ENCODE measurements at places on chromosomes 12 and 14.

DNA sequence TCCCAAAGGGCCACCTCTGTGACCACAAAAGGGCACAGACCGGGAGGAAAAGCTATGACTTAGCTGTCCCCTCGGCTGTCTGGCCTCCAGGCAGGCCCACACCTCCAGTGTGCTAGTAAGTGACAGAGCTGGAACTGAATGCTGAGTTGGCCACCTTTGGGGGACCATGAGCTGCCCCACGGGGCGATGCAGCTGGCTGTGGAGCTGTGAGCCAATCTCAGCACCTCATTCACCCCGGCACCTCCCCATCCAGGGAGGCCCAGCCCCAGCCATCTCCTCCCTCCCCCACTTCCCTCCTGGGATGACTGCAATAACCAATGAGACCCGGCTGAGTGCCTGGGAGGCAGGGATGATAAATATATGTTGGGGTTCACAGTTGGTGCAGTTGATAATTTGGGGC, 12.2 kb upstream of the TESC start:
- H3K36me3 ChIP-seq = no peaks in the 10 kb centered on the region
- H3K27ac ChIP-seq = no peak overlapping the region
- DNase-seq = no peak
- no peak overlapping the region for H3K4me3 ChIP-seq
- peaks cover 9% of the 10 kb centered on the region for H3K27me3 ChIP-seq
- no peaks in the 10 kb centered on the region for H3K4me1 ChIP-seq

DNA sequence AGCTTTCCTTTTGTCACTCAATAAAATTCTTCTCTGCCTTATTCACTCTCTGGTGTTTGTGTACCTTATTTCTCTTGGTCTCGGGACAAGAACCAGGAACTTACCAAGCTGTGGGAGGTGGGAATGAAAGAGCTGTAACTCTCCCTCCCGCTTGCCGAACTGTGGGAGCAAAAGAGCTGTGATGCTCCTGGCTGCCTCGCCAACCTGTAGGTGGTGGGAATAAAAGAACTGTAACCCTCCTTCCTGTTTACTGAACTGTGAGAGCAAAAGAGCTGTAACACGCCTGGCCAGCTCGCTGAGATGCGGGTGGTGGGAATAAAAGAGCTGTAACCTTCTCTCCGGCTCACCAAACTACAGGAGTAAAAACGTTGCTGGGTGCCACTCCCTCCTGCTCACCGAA, 314.1 kb upstream of the LRIG3 start:
- no peaks in the 10 kb centered on the region for H3K4me1 ChIP-seq
- no peak for DNase-seq
- no peak overlapping the region for H3K4me3 ChIP-seq
- H3K27ac ChIP-seq = no peak overlapping the region

- H3K27ac ChIP-seq = no peak overlapping the region
- DNase-seq = no peak
- H3K4me1 ChIP-seq = no peaks in the 10 kb centered on the region
- no peaks in the 10 kb centered on the region for H3K27me3 ChIP-seq
Measured at GRCh38 chr12:30934811-30935210, 8.3 kb downstream of the TSPAN11 start.

- H3K27ac ChIP-seq = no peak overlapping the region
- H3K27me3 ChIP-seq = no peaks in the 10 kb centered on the region
- no peaks in the 10 kb centered on the region for H3K36me3 ChIP-seq
- no peak overlapping the region for H3K4me3 ChIP-seq
- no peak for DNase-seq
Measured at GRCh38 chr12:12051668-12052067, 19.1 kb upstream of the BCL2L14 start.

DNA sequence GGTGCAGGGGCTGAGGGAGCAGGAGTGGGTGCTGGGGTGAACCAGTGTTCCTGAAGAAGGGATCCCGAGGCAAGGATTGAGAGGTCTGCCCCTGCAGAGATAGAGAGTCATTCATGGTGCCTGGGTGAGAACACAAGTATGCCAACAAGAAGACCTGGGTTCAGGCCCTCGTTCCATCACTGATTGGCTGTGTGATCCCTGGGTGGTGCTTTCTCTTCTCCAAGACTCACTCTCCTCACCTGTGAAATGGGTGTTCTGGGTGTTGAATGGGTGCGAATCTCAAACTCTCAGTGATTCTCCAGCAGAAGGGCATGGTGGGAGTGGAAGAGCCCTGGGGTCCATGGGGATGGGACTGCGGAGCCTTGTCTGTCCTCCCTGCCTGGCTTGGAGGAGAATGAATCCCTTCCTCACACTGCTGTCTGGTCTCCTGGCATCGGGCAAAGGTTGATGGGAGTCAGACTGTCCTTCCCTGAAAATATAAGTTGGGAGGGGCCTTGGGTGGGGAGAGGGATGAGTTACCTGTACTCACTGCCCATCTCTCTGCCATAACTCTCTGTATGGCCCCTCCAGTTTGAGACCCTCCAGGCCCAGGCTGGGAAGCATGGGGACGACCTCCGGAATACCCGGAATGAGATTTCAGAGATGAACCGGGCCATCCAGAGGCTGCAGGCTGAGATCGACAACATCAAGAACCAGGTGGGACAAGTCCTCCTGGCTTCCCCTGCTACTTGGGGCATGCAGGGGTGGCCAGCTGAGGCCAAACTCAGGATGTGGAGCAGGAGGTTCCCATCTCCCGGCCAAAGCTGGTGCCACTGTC, 9.6 kb downstream of the KRT7 start:
- no peaks in the 10 kb centered on the region for H3K27me3 ChIP-seq
- DNase-seq = no peak
- H3K4me1 ChIP-seq = peaks cover 32% of the 10 kb centered on the region
- H3K36me3 ChIP-seq = no peaks in the 10 kb centered on the region

- H3K4me1 ChIP-seq = peaks cover 5% of the 10 kb centered on the region
- DNase-seq = no peak
- no peaks in the 10 kb centered on the region for H3K36me3 ChIP-seq
- H3K4me3 ChIP-seq = no peak overlapping the region
Measured at GRCh38 chr14:76050797-76051392, 65.3 kb downstream of the IFT43 start.

- no peaks in the 10 kb centered on the region for H3K4me1 ChIP-seq
- no peak overlapping the region for H3K4me3 ChIP-seq
- peaks cover 3% of the 10 kb centered on the region for H3K27me3 ChIP-seq
- no peaks in the 10 kb centered on the region for H3K36me3 ChIP-seq
- DNase-seq = no peak
Measured at GRCh38 chr12:25675808-25676207, 122.7 kb upstream of the LMNTD1 start.

Data from suprapubic skin (tissue), 4 donors.